ENCODE measurements at places on chromosomes 2 and 18. TPM values are rescaled to one million over a fixed set of nuclear protein-coding genes. Genes with fewer than 3 reads are reported as not detected.

- no peak for DNase-seq
Observed at GRCh38 chr18:58038063-58038462, 6.0 kb upstream of the NEDD4L start.

- DNase-seq, result no peak
Observed at GRCh38 chr2:27051902-27052645, 606 bp downstream of the AGBL5 start.

DNA sequence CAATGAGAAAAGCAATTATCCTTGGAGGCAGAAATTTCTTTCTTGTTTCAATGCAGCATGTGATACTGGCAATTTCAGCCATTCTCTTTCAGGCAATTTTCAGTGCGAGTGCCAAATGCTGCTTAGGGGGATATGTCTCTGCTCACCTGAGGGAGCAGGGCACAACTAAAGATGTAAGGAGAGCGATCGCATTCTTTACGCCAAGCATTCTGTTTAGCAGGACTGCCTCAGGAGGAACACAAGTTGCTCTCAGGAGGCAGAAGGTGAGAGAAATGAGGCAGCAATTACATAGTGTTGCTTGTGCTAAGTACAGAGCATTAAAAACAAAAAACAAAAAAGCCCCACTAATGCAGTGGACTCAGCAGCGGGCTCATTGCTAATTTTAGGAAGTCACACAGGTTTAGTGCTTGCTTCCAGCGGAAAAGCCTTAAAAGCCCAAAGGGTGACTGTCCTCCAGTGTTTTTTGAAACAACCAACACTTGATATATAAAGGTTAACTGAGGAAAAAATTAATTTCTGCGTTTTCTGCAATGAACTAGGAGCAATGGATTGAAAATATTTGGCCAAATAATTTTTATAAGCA, 116.9 kb downstream of the METTL8 start:
- no peak for DNase-seq

DNA sequence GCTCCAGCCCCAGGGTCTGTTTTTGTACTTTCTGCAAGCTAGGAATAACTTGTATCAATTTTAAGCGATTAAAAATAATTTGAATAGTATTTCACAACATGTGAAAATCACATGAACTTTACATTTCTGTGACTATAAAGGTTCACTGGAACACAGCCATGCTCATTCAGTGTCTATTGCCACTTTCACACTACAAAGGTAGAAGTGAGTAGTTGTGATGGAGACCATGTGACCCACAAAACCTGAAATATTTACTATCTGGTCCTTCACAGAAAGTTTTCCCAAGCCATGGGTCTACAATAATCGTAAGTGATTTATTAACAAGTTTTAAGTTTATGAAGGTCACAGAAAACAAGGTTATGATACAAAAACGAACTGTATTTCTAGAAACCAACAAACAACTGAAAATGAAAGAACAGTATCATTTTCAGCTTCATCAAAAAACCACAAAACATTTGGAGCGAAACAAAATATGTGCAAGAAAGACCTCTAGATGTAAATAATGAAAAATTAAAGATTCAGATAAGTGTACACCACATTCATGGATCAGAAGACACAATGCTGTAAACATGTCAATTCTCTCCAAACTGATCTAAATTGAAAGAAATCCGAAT, 68.9 kb upstream of the DNER start:
- no peak for DNase-seq

DNA sequence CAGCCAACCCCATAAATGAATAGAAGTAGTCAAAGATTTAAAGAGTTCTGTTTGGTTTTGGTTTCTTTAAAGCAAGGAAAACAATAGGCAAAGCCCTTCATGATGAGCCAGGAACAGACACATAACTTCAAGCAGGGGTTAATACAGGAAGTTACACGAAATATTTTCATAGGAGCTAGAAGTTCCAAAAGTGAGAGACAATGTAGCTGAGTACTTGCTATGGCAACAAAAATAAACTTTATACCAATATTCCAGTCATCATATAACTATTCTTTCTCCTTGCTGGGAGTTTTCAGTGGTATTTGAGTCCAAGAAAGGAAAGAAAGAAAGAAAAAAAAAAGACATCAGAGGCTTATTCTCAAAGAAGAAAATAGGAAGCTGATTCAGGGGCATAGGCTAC, 56.2 kb downstream of the COBLL1 start:
- no peak for DNase-seq

GRCh38 chr2:96899413-96899741, 29.5 kb upstream of the SEMA4C start:
- no peak for DNase-seq

GRCh38 chr2:105617631-105618350, 126.9 kb upstream of the NCK2 start:
- no peak for DNase-seq

DNA sequence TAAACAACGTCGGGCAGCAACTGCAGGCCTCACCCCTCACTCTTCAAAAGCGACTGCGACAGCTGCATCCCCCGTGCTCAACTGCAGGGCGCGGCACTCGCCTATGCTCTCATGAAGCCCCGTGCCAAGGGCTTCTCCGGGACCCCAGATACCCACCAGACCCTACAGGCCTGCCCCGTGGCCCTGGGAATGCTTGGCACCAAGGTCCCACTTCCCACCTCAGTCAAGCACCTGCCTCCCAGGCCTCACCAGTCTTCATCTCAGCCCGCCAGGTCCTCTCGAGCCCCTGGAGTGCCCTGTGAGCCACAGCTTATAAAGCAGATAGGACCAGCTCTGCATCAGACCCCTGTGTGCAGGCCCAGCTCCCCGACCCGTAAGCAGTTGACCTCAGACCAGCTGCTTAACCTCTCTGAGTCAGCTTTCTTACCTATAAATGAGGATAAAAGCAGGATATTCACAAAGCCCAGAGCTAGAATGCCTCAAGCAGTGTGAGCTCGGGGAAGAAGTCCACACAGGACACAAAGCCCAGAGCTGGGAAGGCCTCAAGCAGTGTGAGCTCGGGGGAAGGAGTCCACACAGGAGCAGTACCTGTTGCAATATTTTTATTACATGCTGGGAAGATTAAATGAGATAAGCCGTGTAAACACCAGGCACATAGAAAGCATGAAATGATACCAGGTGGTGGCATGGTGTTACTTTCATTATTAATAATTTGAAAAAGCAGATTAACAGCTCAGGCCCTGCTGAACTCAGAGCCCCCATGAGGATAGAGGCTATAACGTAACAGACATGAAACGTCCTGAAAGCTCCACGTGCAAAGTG, 96.9 kb downstream of the HDAC4 start:
- DNase-seq, result no peak

DNA sequence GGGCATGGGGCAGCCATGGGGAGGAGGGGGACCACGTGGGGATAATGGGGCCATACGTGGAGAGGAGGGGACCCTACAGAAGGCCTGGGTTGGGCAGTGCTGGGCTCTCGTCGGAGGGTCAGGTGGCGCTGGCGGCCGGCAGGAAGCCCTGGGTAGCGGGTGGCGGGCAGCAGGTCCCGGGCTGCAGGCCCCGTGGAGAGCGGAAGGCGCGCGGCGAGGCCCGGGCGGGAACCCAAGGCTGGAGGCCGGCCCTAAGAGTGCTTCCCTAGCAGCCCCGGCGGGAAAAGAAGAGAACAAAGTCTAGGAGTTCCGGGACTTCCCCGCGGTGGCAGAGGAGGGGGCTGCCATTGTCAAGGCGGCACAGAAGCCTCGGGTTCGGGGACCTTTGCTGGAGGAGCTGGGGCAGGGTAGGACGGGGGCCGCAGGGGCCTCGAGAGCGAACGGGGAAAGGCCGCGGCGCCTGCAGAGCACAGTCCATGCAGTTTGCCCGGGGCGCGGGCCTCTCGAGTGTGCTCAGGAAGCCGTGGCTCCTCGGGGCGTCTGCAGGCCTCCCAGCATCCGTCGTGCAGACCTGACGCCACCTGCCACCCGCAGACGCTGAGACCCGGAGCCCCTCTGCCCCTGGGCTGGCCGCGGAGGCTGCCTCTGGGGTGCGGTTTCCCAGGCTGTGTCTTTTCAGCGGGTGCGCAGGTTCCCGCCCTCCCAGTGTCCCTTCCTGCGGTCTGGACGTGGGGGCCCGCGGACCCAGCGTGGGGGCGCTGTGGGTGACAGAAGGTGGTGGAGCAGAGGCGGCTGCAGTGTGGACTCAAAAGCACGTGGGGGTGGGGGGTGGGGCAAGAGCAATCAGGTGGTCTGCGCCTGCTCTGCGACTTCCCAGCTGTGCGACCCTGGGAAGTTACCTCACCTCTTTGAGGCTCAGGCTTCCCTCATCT, 19.4 kb upstream of the NCL start:
- DNase-seq, result no peak

The AMER3 gene
- not detected for total RNA-seq

The GPR39 gene
- total RNA-seq, result 0.13 TPM

The DYNAP gene
- not detected for total RNA-seq

The CYP27C1 gene
- not detected for total RNA-seq

The DSC2 gene
- total RNA-seq, result 1.9 TPM

The CRYGD gene
- total RNA-seq, result not detected

The HOXD9 gene
- 2.2 TPM for total RNA-seq

The POTEJ gene
- total RNA-seq, result not detected

The IGFBP2 gene
- total RNA-seq, result 188 TPM
